ENCODE measurements at places on chromosomes 11 and 22.

DNA sequence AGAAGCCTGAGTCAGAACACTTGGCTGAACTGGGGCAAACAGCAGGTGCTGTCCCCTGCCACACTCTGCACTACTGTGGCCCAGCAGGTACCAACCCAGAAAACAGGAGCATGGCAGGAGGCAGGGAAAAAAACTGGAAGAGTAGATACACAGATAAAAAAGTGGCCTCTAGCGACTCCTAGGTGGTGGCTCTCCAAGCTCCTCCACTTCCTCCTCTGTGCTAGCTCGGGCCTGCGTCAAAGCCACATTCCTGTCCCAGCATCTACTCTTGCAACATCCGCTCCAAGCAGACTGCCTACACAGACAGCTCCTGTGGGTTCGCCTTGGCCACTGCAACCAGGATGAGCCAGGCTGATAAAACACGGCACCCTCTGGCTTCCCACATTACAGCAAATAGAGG lies 6.9 kb downstream of the OR8B12 start:
- DNase-seq, result no peak

GRCh38 chr11:57566905-57567514 lies 462 bp downstream of the UBE2L6 start:
- no peak for DNase-seq

DNA sequence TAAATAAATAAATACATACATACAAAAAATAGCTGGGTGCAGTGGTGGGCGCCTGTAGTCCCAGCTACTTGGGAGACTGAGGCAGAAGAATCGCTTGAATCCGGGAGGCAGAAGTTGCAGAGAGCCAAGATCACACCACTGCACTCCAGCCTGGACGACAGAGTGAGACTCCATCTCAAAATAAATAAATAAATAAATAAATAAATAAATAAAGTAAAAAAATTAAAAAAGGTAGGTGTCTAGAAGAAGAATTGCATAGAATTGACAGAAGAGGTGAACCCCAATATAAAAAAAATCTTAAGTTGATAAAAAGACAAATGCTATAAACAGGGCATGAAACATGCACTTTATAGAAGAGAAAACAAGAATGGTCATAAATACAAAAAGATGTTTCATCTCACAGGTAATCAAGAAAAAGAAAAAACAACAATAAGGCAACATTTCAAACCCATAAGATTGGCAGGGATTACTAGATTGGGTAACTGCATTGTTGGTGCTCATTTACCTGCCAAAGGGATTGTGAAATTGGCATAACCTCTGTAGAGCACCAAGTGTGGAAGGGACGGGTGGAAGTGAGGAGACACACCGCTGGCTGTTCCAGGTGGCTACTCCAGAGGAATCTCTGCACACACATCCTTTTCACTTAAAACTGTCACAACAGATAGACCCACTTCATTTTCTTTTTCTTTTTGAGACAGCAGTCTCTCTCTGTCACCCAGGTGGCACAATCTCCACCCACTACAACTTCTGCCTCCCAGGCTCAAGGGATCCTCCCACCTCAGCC lies 44.7 kb downstream of the NF2 start:
- no peak for DNase-seq

DNA sequence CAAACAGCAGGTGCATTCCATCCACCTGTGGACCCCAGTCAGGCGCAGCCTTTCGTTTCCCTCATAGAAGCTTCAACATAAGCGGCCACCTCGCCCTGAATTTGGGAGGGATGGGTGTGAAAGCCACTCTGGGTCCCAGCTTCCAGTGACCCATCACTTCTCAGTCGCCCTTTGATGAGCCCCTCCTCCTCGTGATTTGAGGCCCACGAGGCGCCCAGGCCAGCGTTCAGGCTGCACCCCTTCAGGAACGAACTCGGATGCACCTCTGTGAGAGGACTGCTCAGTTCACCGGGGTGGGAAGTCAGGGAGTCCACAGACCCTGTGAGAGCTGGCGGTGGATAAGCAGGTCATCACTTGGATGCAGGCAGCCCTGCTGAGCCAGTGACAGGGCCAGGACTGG lies 1118.2 kb downstream of the BRD1 start:
- no peak for DNase-seq

DNA sequence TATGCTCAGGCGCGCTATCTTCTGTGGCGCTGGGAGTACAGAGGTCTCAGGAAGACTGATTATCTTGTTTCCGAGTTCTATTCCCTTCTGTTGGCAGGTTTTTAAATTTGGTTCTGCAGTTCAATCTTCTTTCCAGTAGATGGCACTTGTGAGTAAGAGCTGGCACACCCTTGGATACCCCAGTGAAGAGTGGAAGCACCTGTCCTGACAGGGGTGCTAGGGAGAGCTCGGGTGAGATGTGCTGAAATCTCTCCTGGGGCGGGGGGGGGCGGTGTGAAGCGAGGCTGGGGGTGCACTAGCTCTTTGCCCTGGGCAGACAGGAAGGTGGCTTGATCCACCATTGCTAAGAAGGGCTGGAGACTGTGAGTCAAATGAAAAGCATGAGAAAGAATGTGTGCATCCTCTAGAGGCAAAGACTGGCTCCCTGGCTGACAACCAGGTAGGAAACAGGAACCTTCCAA lies 679.9 kb upstream of the CCDC179 start:
- DNase-seq, result no peak

- no peak for DNase-seq
These were observed 1.6 kb upstream of the LZTR1 start for GRCh38 chr22:20980523-20980922.

- no peak for DNase-seq
These were observed 34.4 kb downstream of the RDX start for GRCh38 chr11:110262072-110262403.

- DNase-seq, result no peak
These were observed 549.3 kb downstream of the BRD1 start for GRCh38 chr22:49278340-49278739.

DNA sequence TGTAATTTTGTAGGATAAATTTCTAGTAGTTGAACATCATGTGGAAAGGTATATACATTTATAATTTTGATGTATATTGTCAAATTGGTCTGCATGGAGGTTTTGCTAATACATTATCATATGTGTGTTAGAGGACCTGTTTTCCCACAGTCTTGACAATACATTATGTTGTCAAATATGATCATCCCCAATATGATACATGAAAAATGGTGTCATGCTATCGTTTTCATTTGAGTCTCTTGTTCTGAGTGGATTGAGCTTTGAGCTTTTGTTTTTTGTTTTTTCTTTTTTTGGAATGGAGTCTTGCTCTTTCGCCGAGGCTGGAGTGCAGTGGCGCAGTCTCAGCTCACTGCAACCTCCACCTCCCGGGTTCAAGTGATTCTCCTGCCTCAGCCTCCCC lies 14.1 kb upstream of the CNTF start:
- no peak for DNase-seq

GRCh38 chr22:49772692-49773091 lies 55.0 kb downstream of the BRD1 start:
- no peak for DNase-seq

DNA sequence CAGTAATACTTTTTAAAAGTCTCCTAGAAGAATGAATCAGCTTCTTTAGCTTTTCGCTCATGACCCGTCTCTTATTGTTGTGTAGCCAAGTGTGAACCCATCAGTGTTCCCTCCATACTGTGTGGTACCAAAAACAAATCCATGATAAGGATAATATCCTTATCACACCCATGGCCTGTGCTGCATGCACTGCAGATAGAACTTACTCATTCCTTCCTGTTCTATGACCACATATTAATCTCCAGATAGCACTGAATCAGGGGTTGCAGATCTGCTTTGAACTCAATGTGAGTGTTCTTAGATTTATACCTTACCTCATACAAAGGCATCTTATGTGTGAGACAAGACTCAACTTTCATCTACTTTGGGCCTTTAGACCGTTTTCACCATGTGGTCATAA lies 373.4 kb downstream of the JRKL start:
- DNase-seq, result no peak

DNA sequence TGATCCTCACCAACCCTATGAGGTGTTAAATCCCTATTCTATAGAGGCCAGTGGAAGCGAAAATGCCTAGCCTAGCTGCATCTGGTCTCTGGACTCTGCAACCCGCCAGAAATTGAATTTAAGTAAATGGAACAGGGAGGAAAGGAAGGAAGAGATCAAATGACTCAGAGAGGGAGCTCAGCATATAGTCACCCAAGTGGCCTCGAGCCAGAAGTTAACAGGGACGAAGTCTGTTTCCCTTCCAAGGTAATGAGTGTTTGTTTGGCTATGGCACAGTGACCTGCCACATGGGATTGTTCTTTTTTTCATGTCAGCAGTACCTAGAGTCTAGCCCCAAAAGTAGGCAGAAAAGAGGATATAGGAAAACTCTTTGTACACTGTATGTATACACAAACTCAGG lies 66.3 kb downstream of the PAK1 start:
- no peak for DNase-seq

- no peak for DNase-seq
These were observed 113.9 kb downstream of the KIRREL3 start for GRCh38 chr11:126886636-126887035.

GRCh38 chr22:49763138-49763537 lies 64.5 kb downstream of the BRD1 start:
- DNase-seq, result no peak

DNA sequence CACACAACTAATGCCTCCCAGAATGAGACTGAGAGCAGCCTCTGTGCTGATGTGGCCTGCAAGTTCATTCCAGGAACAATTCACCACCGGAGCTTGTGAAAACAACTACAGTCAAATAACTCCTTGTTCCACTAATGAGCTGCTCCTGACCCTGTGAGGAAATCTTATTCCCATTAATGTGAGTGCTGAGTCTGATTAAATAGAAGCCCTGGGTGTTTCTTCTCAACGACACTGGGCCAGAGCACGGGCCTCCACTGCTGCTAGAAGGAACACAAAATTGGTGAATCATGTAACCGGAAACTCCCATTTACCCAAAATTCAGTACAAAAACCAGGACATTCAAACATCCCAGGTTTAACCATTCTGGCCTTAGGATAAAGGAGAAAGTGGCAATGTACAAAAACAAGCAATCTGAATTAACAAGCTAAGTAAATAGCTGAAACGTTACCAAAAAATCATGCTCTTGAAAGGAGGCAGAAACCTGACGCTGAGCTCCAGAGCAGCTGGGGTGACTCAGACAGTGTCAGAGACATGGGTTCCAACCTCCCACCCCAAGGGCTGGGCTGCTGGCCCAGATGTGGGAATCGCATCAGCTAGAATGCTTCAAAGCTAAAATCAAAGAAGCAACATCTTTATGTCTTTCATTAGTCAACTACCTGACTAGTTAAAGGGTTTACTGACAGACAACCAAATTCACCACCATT lies 26.7 kb downstream of the SERGEF start:
- DNase-seq, result no peak

DNA sequence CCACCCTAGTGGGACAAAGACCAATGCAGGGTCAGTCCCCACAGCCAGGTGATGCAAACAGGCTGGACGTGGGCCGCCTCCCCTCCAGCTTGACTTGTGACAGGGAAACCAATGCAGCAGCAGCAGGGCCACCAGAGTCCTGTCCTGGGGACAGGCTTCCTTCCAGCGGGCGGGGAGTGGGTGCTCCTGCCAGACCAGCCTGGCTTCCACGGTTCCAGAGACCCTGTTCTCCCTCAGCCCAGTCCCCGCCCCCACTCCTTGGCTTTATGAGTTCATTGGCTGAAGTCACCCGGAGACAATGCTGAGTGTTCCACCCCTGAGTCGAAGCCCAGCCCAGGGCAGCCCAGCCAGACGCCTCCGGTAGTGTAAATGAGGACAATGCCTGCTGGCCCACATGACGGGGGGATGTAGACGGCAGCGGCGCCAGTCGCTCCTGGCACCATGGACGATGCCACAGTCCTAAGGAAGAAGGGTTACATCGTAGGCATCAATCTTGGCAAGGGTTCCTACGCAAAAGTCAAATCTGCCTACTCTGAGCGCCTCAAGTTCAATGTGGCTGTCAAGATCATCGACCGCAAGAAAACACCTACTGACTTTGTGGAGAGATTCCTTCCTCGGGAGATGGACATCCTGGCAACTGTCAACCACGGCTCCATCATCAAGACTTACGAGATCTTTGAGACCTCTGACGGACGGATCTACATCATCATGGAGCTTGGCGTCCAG lies at the start of gene TSSK2:
Gene TSSK2, plus strand, starts transcription at position 350 of the 726 bp plus-strand sequence. Its CDS starts 92 bp downstream, at position 442.
- no peak for DNase-seq

- no peak for DNase-seq
These were observed 11.6 kb downstream of the PPFIBP2 start for GRCh38 chr11:7525424-7525823.

- no peak for DNase-seq
These were observed 35.0 kb downstream of the GRIK4 start for GRCh38 chr11:120546312-120547205.

DNA sequence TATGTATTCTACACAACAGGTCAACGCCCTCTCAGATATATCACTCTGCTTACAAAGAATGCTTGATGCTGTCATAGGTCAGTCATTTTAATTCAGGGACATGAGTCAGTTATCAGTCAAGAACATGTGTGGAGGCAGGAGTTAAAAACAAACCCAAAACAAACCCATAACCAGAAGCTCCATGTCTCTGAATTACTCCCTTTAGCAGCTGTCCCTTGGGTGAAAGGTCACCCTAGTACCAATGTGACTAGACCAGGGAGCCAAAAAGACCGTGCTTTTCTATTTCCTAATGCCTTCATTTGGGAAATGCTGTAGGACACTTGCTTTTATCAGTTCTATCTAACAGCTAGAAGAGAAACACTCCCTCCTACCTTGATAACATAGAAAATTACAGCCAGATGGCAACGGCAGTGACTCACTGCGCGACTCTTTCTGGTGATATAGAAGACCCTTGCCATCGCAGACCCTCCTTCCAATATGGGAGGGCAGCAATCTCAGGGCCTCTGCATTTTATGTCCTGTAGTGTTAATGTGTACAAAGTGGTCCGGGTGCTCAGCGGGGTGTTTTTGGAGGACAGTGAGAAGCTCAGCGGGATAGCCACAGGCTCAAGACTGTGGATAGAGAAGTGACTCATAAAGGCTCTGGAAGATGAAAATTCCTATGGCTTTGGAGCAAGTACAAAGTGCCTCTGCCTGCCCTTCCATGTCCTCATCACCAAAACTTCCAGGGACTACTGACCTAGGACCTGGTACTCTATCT lies 24.8 kb downstream of the APOL5 start:
- DNase-seq, result no peak

- DNase-seq, result no peak
These were observed 22.7 kb upstream of the P2RY2 start for GRCh38 chr11:73195191-73196007.

DNA sequence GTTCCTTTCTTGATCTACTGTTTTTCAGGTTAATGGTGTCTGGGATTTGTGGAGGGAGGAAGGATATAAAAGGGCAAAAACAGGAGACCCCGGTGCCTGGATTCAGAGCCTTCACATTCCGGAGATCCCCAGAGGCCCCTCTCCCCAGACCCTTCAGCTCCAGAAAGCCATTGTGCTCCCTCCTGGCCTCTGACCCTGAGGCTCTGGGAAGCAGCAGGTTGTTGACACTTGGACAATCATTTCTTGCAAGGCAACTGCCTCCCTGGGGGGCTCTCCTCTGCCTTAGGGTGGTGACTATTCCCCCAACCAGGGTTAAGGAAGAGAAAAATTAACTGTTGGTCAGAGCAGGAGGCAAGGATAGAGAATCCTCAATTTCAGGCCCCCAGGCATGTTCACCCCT lies 86.9 kb upstream of the NNMT start:
- no peak for DNase-seq

Data from activated CD8-positive, alpha-beta memory T cell treated with anti-CD3 and anti-CD28 coated beads for 48 hours (primary cell).